RPMI7951 (cell line): ENCODE measurements at places on chromosomes 4 and X.

GRCh38 chr4:25107827-25108516, 52.3 kb downstream of the SEPSECS start:
- no peak for DNase-seq

- no peak for DNase-seq
Measured at GRCh38 chrX:40108162-40108958, 10.6 kb upstream of the BCOR start.

- no peak for DNase-seq
Measured at GRCh38 chr4:94673961-94674360, 83.8 kb upstream of the BMPR1B start.

DNA sequence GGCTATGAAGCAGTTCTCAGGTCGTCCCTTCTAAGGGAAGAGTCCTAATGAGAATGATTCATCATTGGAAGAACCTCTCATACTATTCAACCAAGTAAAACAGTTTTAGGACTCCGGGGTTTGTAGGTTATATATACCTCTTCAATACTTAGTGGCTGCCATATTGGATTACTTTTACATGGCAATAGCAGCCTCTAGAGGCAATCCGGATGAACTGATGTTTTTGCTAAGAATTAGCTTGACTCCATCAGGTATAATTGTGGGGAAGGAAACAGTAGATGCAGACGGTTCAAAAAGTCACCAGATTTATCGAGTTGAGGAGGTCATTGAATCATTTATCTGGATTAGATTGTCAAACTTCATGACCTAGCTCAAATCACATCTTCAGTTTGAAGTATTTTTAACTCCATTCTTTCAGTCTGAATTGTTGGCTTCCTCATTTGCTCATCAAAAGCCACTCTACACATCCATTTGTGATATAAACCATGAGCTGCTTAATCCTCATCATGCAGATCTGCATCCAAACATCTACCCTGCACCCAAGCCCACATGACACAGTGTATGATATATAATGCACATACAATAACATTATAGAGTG, 28.4 kb downstream of the GUCY1B1 start:
- DNase-seq, result peak; percentile 67

DNA sequence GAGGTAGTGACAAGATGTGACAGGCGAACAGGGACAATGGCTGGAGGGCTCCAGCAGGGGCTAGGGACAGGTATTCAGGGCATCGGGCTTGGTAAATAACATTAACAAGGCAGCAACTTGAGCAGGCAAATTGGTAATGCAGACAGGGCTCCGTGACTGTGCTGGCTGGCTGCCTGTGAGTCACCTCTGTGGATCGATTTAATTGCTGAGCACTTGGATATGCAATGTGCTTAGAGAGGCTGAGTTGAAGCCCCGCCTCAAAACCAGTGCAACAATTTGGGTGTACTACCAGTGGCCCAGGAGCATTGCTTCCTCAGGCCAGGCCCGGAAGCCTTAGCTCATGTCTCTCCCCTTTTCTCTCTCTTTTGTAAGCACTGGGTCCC, 19.5 kb downstream of the CNGA2 start:
- peak; percentile 75 for DNase-seq

GRCh38 chrX:22135171-22135711, 103.1 kb downstream of the PHEX start:
- DNase-seq, result peak; percentile 93

DNA sequence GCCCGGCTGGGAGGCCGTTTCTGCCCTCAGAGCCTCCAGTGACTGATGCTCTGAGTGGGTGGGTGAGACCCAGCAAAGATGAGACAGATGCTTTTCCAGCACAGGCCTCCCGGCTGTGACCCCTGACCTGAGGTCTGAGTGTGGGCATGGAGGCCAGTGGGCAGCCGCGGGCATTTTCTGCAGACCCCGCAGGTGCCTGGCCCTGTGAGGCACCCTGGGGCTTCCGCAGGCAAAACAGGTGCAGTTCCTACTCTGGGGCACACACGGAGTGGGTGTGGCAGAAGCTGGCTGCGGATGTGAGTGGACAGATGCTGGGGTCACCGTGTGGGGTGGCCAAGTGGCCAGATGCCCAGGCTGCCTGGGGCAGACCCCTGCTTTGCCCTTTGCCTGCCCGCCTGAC, 14.8 kb downstream of the HTRA3 start:
- no peak for DNase-seq

GRCh38 chrX:38657562-38657961, 96.2 kb downstream of the TSPAN7 start:
- DNase-seq, result peak; percentile 2

DNA sequence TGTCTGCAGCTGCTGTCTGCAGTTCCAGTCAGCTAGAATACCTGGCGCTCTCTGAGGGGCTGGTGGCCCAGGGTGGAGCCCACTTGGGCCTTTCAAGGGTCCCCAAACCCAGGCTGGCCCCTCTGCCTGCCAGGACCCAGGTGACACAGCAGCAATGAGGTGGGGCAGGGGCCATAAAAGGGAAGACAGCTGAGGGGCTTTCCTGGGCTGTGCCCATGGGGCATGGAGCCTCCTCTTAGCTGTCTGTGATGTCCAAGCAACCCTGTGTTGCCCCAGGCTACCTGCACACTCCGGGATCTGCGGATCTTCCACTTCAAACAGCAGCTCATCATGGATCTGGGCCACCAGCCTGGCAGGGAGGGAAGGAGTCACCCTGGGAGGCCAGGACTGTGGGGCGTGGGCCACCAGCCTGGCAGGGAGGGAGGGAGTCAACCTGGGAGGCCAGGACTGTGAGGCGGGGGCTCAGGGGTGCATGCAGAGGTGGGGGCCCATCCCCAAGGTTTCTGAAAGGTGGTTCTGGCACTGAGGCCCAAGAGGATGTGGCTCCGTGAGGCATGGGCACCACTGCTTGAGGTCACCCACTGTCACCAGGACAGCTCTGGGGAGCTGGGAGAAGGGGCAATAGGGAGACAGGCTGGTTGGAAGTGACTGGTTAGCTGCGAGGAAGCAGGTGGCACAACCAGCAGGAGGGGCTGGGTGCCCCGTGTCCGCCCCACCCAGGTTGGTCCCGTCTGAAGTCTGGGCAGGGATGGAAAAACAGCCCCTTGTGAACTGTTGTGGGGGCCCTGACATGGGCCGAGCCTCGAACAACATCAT, 16.3 kb downstream of the NAT8L start:
- no peak for DNase-seq

GRCh38 chr4:36414248-36414647, 132.8 kb downstream of the DTHD1 start:
- DNase-seq, result no peak

GRCh38 chrX:15881381-15881897, 26.8 kb upstream of the AP1S2 start:
- DNase-seq, result no peak

DNA sequence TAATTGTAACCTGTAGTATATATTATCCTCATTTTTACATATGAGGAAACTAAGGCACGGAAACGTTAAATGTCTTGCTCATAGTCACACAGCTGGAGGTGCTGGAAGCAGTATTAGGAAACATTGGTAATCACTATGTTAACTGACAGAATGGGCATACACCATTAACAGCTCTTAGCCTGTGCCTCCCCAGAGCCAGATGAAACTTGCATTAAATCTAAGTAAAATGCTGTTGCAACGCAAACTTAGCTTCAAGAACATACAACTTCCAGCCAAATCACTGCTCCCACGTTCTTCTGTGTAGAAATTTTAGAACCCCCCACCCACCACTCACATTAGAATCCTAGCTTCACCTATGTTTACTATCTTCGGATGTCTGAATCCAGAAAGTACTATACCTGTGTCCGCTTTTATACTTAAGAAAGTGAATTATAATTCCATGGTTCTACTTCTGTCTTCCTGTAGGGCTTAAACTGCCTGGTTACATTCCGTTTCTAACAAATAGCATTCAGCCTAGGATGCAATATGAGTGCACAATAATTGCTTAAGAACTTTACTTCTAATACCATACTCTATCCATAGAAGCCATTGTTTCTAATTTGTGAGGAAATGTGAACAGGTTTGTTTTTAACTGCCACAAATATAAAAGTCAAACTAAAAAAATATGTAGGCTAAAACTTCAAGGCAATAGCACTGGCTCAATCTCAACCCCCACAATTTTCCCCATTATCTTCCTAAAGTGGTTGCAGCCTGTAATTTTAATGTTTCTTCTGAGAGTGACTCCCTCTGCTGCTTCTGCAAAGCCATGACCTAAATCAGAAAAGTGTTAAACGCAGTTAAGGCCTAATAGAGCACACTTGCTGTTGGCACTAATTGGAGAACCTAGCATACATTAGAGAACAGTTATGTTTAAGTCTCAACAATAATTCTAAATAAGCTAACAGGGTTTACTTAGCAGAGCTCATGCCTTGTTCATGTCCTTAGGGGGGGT, 4.4 kb downstream of the UNC5C start:
- DNase-seq, result no peak

GRCh38 chr4:78766650-78767049, 9.5 kb upstream of the BMP2K start:
- DNase-seq, result no peak

DNA sequence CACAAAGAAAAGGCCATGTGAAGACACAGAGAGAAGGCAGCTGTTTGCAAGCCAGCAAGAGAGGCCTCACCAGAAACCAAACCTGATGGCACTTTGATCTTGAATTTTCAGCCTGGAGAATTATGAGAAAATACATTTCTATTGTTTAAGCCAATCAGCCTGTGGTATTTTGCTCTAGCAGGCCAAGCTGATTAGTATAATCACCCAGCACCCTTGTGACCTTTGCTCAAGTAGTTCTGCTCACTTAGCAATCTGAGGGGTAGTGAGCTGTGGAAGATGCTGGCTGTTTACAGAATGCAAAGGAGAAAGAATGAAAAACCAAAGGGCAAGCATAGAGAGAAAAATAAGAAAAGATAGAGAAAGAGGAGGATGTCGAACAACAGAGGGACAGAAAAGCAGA, 396.4 kb upstream of the BOD1L1 start:
- no peak for DNase-seq

- no peak for DNase-seq
Measured at GRCh38 chr4:183986971-183987946, 82.2 kb downstream of the STOX2 start.

DNA sequence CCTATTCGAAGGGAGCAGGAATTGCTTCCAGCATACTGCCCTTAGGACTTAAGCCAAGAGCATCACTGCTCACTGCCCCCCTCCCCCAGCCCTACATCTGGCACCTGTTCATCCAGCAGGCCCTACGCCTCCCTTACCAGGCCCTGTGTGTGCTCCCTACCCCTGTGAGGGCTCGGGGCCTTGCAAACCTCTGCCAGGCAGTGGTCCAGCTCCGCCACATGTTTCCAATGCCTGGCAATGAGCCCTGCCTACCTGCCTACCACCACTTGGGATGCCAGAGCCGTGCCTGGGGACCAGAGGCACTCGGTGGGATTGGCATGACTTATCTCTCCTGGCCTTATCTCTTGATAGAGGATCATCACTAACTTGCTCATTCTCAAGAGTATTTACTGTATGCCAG, 27.5 kb upstream of the MTM1 start:
- DNase-seq, result no peak

DNA sequence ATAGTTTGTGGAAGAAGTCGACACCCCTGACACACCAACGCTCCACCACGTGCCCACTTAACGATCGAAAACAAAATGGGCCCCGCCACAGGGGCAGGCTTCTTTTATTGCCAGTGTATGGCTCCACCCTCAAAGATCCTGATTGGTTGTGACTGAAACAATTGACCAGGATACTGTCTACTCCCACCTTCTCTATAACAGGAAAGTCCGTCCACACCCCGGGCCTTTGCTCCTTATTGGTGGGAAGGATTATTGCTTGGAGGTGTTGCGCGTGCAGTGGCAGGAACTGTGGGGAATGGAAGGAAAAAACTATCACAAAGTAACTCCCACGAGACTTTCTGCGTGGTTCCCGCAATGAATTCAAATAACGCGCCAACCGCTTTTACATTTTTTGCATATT, at the start of gene USP26:
Gene USP26 (minus strand): TSS at position 79 of the 400 bp plus-strand sequence. CDS start 68,889 bp downstream, outside the sequence.
- no peak for DNase-seq
